ENCODE measurements at places on chromosomes 16 and 17.

GRCh38 chr17:1027044-1027443, 30.1 kb downstream of the TIMM22 start:
- DNase-seq, result no peak

DNA sequence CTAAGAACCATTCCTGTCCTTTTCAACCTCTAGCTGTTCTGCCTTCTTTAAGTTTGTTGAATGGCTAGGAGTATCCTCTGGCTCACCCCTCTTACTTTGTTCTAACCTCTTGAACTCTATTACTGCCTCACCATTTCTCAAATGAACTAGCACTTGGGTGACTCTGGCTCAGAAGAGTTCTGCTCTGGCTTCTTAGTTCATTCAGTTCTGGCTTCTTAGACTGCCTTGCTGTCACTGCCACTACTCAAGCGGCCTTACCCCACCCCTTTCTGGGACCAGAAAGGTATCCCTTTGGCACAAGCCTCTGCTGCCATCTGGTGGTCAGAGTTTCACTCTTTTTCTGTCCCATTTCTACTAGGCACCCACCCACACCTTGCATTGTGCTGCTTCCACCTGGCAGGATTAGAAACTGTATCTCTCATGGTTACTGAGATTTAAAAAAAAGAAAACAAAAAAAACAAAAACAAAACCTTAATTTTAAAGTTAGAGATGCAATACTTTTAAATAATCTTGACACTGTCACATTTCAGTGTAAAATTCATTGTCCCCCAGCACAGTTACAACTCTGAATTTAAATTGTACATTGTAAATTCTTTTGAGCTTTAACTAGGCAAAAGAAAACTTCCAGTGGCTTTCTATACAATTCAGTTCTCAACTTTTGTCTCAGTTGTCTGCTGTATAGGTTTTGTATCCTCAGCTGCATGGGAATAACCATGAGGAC, 6.9 kb upstream of the ABCA10 start:
- DNase-seq, result peak; percentile 90

GRCh38 chr17:3773511-3773910, 27.5 kb downstream of the ITGAE start:
- no peak for DNase-seq

DNA sequence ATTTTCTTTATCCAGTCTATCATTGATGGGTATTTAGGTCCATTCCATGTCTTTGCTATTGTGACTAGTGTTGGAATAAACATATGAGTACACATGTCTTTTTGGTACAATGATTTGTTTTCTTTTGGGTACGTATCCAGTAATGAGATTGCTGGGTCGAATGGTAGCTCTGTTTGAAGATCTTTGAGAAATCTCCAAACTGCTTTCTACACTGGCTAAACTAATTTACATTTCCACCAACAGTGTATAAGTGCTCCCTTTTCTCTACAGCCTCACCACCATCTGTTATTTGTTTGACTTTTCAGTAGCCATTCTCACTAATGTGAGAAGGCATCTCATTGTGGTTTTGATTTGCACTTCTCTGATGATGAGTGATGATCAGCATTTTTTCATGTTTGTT, 103.7 kb downstream of the GOSR1 start:
- DNase-seq, result no peak

DNA sequence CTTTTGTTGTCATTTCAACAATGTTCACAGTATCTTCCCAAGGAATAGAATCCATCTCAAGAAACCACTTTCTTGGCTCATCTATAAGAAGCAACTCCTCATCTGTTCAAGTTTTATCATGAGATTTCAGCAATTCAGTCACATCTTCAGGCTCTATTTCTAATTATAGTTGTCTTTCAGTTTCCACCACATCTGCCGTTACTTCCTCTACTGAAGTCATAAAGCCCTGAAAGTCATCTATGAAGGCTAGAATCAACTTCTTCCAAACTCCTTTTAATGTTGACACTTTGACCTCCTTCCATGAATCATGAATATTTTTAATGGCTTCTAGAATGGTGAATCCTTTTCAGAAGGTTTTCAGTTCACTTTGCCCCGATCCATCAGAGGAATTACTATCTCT, 102.1 kb downstream of the CDH13 start:
- no peak for DNase-seq

DNA sequence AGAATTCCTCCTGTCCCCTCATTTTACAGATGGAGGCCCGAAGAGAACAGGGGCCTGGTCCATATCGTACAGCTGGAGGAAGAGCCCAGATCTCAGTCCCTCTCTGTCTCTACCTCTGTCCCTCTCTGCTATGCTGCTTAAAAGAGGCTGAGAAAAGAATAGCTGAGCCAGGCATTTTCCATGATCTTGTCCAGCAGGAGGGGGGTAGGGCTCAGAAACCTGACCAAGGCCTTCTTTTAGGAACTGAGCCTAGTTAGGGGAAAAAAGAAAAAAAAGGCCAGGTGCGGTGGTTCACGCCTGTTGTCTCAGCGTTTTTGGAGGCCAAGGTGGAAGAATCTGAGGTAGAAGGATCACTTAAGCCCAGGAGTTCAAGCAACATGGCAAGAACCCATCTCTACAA, 84.2 kb downstream of the MGAT5B start:
- DNase-seq, result no peak

DNA sequence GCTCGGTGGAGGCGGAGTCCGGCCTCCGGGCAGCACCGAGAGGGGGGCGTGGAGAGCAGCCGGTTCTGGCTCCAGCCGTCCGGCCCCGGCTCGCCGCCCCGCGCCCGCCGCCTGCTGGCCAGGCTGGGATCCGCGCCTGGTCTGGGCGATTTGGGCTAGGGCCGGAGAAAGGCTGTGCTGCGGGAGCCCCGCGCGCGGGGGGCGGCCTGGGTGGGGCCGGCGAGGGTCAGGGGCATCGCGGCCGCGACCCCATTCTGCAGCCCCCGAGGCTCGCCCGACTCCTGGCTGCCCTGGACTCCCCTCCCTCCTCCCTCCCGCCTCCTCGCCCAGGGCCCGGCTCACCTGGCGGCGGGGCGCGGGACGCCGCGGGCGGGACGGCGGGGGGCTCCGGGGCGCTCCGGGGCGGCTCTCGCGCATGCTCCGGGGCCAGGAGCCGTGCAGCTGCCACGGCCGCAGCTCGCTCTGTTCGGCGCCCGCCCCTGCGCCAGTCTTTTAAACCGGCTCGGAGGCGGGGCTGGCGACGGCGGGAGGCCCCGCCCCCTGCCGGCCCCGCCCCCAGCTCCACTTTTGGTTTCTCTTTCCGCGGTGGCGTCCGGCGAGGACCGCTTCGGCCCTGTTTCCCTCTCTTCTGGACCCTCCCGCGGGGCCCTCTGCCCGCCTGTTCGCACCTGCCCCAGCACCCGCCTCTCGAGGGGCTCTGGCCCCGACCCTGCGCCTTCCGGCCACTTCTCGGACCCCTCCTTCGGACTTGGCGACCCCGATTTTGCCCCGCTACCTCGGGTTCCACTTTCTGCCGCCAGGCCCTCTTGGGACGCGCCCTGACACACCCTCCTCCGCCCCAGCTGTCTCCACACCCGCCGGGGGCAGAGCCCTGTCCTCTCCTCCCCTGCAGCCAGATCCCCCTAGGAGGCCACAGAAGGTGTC, at the start of gene SOCS1:
Gene SOCS1, minus strand, starts transcription at position 468 of the 924 bp plus-strand sequence. CDS start 726 bp downstream, outside the sequence.
- peak; percentile 78 for DNase-seq

GRCh38 chr17:37047631-37048104, 98.9 kb downstream of the AATF start:
- DNase-seq, result peak; percentile 78

All from endothelial cell of umbilical vein (primary cell).